Cortex of kidney (tissue), 1 donor: ENCODE measurements at places on chromosomes 7 and 10.

DNA sequence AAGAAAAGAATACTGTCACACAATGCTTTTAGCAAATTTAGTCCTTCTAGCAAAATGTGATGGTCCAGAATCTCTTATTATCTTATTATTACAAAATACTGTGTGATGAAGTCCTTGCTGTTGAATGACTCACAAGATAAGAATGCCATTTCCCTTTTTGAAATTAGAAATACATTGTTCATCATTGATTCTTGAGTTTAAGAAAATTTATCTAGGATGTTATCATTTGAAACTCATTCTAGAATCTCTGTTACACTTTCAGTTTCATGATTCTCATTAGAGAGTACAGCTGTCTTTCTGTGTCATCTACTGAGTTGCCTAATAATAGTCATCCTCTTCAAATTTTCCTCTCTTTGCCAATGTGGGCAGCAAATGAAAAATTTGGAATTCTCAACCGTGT lies 9.6 kb downstream of the ZKSCAN5 start:
- DNase-seq = no peak

GRCh38 chr10:88802523-88803285 lies at the start of gene LIPM:
Gene LIPM, plus strand, starts transcription at chr10:88802730. Its CDS starts 167 bp downstream, at chr10:88802897.
- DNase-seq = no peak

DNA sequence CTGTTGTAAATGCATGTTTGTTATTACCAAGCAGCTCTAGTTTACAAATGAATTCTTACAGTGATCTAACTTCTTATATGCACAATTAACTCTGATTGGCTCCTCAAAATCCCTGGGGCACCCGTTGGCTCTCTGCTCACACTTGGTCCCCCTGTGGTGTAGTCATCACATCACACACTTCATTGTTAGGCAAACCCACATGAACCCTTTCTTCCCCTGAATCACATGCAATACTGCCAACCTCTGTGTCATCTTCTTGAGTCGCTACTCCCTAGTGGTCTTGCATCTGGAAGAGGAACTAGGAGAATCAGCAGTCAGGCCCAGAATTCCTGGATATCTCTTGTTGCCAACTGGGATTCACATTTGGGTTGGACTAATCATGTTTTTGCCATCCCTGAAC lies 73.1 kb downstream of the CD36 start:
- DNase-seq = no peak

- peak; percentile 29 for DNase-seq
Measured at GRCh38 chr10:102432162-102432950, at the start of gene CUEDC2. Gene CUEDC2, minus strand, starts transcription at chr10:102432574. Its CDS starts 7,386 bp downstream, at chr10:102425188.

DNA sequence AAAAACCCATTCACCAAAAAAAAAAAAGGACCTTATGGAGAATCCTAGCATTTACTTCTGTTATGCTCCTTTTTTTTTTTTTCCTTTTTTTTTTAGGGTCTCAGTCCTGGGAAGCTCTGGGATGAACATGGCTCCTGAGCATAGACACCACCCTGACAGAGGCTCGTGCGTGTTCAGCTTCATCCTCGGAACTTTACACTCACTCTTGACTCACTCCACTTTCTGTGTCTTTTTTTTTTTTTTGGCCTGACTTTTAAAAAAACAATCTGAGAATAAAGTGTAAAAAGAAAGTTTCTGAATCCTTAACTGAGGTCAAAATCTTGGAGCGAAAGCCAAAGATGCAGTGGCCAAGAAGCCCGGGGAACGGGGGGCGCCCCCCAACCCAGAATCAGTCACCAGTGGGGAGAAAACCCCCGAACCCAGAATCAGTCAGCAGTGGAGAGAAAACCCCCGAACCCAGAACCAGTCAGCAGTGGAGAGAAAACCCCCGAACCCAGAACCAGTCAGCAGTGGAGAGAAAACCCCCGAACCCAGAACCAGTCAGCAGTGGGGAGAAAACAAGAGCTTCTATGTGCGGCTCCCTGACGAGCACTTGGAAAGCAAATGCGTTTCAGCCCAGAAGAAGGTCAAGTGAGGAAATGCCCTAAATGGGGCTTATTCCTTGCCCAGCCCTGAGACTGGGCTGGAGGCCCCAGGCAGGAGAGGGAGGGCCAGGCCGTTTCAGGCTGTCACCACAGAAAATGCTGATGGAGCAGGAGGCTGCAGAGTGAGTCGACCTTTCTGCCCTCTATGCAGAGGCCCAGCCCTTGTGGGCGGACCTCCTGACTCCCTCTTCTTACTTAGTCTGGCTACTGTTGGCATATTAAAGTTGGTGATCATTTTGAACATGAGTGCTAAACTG lies 19.0 kb upstream of the PFKP start:
- DNase-seq = no peak

- no peak for DNase-seq
Measured at GRCh38 chr7:5699467-5700384, 81.7 kb downstream of the RNF216 start.

- DNase-seq = no peak
Measured at GRCh38 chr7:52504561-52504960, 530.9 kb upstream of the POM121L12 start.

GRCh38 chr7:85023066-85023712 lies 163.7 kb downstream of the SEMA3D start:
- DNase-seq = no peak

DNA sequence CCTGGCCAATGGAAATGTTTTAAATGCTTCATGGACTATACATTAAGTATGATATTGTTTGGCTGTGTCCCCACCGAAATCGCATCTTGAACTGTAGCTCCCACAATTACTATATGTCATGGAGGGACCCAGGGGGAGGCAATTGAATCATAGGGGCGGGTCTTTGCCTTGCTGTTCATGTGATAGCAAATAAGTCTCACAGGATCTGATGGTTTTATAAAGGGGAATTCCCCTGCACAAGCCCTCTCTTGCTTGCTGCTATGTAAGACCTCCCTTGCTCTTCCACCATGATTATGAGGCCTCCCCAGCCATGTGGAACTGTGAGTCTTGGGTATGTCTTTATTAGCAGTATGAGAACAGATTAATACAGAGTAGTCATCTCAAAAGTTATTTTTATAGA lies 32.4 kb upstream of the GRB10 start:
- DNase-seq = no peak

GRCh38 chr7:49527182-49527581 lies 246.3 kb upstream of the VWC2 start:
- no peak for DNase-seq

GRCh38 chr7:156889089-156889488 lies 3.9 kb downstream of the LMBR1 start:
- no peak for DNase-seq

DNA sequence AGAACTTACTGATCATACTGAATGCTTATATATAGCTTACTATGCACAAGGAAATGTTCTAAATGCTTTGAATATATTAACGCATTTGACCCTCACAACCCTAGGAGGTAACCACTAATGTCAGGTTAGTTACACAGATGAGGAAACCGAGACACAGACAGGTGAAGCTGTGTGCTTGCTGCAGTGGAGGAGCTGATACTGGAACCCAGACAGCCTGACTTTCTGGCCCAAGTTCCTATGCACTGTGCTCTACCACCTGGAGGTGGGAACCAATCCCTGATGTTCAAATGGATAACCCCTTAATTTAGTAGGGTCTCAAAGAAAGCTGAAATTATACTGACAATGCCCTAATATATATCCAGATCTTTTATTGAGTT lies 119.6 kb downstream of the SORBS1 start:
- no peak for DNase-seq

GRCh38 chr7:91694351-91694841 lies 186.1 kb downstream of the MTERF1 start:
- DNase-seq = no peak

GRCh38 chr7:133183042-133183794 lies 69.7 kb upstream of the EXOC4 start:
- no peak for DNase-seq

DNA sequence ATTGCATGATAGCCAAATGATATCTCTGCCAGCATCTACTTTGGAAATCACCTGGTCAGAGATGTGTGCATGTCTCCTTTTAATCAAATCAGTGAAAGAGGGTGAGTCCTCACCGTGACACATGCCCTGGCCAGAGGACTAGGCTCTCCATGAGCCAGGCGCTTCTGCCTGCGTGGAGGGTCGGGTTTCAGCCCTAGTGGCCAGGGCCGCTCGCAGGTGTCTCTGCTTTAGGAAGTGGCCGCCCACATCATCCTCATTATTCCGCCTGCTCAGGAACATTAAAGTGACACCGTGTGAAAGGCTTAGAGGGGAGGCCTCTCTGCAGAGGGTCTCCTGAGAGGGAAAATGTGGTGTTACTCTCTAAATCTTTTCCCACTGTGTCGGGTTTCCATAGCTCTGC lies 173.6 kb upstream of the PRKCQ start:
- DNase-seq = no peak

- no peak for DNase-seq
Measured at GRCh38 chr10:131533846-131534526, 222.5 kb upstream of the TCERG1L start.

- no peak for DNase-seq
Measured at GRCh38 chr10:31253237-31253636, 65.8 kb upstream of the ZEB1 start.

- no peak for DNase-seq
Measured at GRCh38 chr7:77450613-77451012, 34.5 kb upstream of the GSAP start.

DNA sequence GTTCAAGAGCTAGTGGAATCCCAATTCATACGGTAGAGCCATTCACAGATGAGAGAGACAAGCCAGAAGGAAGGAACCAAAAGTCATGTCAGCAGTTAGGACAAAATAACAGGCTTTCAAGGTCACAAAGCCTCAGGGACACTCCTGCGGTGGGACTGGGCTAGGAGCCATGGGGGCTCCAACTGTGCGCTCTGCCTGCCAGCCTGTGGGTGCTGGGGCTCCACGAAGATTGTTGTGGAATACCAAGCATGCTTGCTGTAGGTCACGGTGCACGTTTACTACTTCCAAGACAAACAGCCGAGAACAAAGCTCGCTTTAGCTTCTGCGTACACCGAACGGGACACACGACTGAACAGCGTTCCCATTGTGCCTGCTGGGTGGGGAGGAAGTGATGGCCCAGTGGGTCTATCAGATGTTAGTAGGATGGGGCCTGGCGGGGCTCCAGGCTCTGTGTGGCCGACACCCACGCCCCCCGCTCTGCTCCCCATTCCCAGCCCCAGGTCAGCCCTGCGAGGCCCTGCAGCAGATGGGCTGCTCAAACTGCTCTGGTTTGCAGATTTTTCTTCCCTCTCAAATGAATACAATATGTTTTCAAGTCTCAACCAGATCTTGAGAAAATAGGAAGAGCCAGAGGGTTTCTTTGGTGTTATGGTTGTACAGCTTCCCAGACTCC lies 158.9 kb downstream of the EGFR start:
- DNase-seq = no peak

DNA sequence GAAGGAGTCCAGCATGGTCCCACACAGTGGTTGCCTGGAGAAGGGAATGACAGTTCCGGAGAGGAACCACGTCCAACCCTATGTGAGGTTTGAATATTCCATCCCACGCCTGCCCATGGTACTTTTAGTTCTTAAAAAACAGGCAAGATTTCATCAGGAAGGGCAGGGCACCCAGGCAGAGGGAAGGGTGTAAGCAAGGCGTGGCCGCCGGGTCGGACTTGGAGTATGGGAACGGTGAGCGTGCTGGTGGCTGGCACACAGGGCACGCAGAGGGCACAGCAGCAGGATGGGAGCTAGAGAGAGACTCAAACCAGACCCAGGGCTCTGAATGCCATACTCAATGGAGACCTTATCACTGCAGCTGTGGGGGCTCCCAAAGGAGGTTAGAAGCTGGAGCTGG lies 34.3 kb downstream of the FAM53B start:
- no peak for DNase-seq

DNA sequence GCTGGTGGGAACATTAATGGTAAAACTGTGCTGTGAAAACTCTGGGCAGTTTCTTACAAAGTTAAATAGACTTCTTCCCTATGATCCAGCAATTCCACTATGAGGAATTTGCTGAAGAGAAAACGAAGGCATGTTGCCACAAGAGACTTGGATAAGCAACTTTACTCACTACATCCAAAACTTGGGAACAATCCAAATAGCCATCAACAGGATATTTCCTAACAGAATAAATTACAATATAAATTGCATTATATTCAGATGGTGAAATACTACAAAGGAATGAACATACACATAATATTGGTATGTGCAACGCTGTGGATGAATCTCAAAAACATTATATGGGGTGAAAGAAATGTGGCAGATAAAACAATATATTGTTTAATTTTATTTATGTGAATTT lies 21.4 kb upstream of the MKI67 start:
- DNase-seq = no peak

DNA sequence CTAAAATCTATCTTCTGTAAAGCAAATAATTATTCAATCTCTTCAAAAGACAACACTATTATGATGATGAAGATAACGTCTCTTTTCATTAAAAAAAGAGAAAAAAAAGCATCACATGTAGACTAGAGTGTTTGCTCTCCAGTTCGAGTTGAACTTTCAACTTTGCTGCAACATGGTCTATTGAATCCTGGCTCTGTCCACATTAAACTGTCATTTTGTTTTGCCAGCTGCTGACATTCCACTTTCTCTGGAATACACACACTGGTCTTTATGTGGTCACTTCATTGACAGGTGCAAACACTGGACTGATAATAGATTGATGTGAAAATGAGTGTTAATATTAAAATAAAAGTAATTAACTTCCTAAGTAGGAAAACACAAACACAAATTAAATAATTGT lies 61.7 kb downstream of the PTF1A start:
- DNase-seq = no peak

DNA sequence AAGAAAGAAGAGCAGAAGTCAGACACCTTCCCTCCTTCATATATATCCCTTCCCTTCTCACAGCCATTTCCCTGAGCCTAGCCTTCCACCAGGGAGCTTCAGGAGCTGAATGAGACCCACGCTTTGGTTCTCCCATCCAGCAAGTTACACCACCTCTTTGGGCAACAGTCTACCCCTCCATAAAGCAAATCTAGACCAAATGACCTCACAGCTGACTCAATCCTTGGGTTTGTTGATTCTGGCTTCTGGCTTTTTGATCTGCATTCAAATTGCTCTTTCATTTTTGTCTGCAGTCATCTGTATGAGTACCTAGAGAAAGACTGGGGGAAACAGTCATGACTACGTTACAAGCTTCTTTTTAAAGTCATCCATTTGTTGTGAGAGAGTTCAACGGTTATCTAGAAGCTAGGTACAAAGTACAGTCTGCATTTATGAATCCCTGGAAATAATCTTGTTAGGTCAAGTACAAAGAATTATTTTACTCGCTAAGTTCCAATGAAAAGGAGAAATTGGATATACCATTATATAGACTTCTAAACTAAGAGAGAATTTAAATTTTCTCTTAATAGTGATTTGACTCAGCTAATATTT lies 86.3 kb downstream of the RAB11FIP2 start:
- DNase-seq = no peak

- no peak for DNase-seq
Measured at GRCh38 chr7:2012044-2012900, 220.5 kb downstream of the MAD1L1 start.

GRCh38 chr7:11702938-11703337 lies 129.1 kb downstream of the THSD7A start:
- no peak for DNase-seq

- DNase-seq = no peak
Measured at GRCh38 chr7:12066521-12066920, 144.6 kb upstream of the TMEM106B start.

GRCh38 chr10:100141446-100142087 lies 44.3 kb downstream of the ERLIN1 start:
- no peak for DNase-seq
